Pulmonary artery endothelial cell (primary cell): ENCODE measurements at places on chromosomes 6 and 20.

GRCh38 chr6:92109956-92110355 is 1309.4 kb downstream of the EPHA7 start:
- no peak for DNase-seq

DNA sequence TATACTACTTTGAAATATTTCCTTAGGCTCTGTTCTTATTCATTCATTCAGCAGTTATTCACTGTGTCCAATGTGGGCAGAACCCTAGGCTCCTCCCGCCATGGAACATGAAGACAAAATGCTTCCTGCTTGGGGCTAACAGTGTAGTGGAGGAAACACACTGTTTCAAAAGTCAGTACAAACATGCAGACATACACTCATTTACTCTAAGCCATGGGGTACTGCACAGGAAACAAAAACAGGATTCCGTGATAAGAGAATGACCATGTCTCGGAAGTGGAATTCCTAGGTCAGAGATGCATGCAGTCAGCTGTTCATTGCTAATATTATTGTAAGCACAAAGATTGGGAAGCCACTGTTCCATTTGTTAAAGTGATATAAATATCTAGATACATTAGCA is 18.4 kb upstream of the FAM209A start:
- DNase-seq, result peak; percentile 65

GRCh38 chr6:51996296-51996947 is 91.0 kb downstream of the PKHD1 start:
- DNase-seq, result no peak

DNA sequence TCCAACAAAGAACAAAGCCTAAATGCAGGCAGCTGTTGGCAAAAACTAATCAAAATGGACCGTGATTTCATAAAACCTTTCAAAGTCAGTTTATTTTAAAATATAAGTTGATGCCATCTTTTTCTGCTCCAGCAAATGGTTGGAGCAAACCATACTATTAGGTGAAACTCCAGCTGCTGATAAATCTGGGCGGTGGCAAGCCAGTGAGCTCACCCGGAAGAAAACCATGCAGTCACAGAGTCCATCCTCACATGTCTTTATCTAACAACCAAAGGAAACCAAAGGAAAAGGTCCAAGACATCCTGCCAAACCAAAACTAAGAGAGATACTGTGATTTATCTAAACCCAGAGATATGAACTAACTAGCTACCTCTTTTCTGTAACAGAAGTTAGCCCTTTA is 72.6 kb downstream of the HIVEP2 start:
- DNase-seq, result no peak

DNA sequence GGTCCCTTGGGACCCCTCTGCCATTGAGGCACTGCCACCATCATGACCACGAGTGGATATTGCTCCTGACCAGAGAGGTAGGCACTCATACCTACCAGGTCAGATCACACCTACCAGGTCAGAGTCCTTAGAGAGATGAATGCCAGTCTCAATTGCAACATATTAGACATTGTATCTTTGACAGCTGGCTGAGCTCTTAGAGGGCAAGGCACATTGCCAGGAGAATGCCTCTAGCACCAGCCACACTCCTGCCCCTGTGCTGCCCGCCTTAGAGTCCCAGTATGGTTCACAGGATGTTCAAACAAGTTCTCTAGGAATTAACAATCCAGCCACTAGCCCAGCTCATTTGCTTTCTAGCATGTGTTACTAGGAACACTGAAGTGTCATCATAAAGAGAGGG is 65.9 kb downstream of the TMEM244 start:
- DNase-seq, result no peak

DNA sequence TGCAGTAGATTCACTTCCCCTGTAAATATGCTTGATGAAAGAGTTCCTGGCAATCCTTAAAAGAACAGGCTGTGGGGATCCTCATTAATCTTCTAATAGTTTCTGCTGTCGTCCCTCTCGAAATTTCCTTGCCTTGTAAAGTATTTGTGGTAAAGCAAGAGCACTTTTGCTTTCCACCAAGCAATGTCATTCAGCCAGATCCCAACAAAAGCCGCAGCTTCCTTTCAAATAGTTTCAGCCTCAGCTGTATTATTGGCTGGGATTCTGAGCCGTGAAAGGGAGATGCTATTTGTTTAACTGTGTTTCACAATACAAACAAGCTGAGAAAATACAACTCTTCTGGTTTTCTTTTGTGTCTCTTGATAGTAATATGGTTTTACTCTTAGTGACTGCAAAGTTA is 48.9 kb upstream of the EPHA7 start:
- no peak for DNase-seq

DNA sequence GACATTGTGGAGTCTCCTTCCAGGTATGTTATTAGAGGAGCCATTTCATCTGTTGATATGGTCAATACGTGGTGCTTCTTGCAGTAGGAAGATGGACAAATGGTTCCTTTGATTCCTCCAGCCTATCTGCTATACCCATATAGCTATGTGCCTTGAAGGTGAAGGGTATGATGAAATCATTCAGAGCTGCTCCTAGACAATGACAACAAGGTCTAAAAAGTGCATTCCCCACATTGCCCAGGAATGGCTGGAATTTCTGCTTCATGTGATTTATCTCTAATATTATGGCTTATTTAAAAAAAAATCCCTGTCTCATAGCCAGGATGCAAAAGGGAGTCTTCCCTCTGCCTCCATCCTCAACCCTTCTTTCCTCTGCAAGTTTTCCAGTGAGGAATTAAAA is 14.1 kb downstream of the DAAM2 start:
- no peak for DNase-seq

GRCh38 chr6:38599261-38599660 is 40.5 kb downstream of the BTBD9 start:
- DNase-seq, result no peak

DNA sequence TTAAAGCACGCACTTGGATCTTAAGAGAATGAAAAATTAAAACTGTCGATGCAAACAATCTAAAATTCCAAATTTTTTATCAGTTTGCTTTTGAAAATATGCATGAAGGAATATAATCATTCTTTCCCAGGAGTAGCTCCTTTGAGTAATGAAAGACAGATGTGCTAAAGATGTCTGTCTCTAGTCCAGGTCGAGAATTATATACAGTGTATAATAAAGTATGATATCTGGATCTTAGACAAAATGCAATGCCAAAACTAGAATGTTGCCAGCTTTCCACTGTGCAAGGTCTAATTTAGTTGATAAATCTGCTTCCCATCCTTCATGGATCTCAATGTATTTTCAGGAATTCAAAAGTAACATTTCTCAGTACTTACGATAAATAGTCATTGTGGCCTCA is 65.1 kb upstream of the ADGRG6 start:
- DNase-seq, result no peak

DNA sequence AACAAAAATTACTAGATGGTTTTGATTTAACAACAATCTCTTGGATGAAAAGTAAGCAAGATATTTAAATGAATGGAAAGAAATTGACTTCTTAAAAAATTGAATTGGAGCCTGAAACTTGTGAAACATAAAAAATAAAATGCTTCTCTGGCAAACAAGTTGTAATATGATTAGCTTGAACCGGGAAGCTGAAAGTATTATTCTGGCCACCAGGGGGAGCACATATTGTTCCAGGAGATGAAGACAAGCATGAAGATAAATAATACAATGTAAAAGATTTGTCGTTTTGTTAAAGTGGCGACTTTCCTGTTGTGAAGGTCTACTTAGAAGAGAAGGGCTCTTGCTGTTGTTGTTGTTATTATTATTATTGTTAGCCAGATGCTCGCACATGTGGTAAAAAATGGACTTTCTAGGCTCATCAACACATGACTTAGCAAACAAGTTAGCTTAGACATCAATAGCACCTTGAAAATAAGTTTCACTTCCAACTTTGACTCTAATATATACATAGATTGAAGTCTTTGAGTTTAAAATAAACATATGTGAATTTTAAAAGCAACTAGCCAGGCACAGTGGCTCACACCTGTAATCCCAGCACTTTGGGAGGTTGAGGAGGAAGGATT is 14.2 kb downstream of the PAX1 start:
- DNase-seq, result peak; percentile 8

- no peak for DNase-seq
Observed at GRCh38 chr6:98944598-98945081, 3.1 kb downstream of the FBXL4 start.

GRCh38 chr20:37282556-37282955 is 6.9 kb upstream of the MANBAL start:
- DNase-seq, result no peak

- no peak for DNase-seq
Observed at GRCh38 chr6:35304299-35304698, 6.7 kb downstream of the DEF6 start.

- no peak for DNase-seq
Observed at GRCh38 chr6:71294121-71294523, 5.5 kb downstream of the OGFRL1 start.
